ENCODE measurements at places on chromosomes 6 and 20.
A peak's percentile ranks its signal among the peaks of the same experiment; 100 is the strongest.

DNA sequence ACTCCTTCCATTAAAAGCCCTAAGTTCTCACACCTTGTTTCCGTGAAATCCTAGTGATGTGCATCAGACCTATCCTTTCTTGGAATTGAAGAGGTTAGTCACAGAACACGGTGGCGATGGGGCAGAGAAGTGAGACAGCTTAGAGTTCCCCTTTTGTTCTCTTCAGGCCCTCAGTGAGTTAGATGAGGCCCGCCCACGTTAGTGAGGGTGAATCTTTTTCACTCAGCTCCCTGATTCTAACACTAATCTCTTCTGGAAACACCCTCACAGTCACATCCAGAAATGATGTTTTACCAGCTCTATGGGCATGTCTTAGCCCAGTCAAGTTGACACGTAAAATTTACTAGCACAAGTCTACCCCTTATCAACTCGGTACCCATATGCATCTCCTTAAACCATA, 172.7 kb upstream of the NOX3 start:
- H3K36me3 ChIP-seq: no peaks in the 10 kb centered on the region
- DNase-seq: no peak
- H3K27me3 ChIP-seq: no peaks in the 10 kb centered on the region
- no peaks in the 10 kb centered on the region for H3K4me1 ChIP-seq
- H3K27ac ChIP-seq: no peak overlapping the region

GRCh38 chr20:11260611-11261010, 586.8 kb upstream of the JAG1 start:
- no peak overlapping the region for H3K4me3 ChIP-seq
- peaks cover 3% of the 10 kb centered on the region for H3K27me3 ChIP-seq
- H3K27ac ChIP-seq: peak overlapping the region; percentile 88
- H3K4me1 ChIP-seq: peaks cover 18% of the 10 kb centered on the region
- H3K36me3 ChIP-seq: no peaks in the 10 kb centered on the region

- no peaks in the 10 kb centered on the region for H3K27me3 ChIP-seq
- no peaks in the 10 kb centered on the region for H3K36me3 ChIP-seq
- peak overlapping the region; percentile 23 for H3K27ac ChIP-seq
- peak overlapping the region; percentile 7 for H3K4me3 ChIP-seq
- peak; percentile 58 for DNase-seq
Measured at GRCh38 chr6:25312703-25313102, 33.5 kb downstream of the CARMIL1 start.

- H3K27ac ChIP-seq: no peak overlapping the region
- no peaks in the 10 kb centered on the region for H3K36me3 ChIP-seq
- no peak overlapping the region for H3K4me3 ChIP-seq
- DNase-seq: no peak
- H3K4me1 ChIP-seq: no peaks in the 10 kb centered on the region
- H3K27me3 ChIP-seq: no peaks in the 10 kb centered on the region
Measured at GRCh38 chr6:54254886-54255285, 53.4 kb upstream of the TINAG start.

DNA sequence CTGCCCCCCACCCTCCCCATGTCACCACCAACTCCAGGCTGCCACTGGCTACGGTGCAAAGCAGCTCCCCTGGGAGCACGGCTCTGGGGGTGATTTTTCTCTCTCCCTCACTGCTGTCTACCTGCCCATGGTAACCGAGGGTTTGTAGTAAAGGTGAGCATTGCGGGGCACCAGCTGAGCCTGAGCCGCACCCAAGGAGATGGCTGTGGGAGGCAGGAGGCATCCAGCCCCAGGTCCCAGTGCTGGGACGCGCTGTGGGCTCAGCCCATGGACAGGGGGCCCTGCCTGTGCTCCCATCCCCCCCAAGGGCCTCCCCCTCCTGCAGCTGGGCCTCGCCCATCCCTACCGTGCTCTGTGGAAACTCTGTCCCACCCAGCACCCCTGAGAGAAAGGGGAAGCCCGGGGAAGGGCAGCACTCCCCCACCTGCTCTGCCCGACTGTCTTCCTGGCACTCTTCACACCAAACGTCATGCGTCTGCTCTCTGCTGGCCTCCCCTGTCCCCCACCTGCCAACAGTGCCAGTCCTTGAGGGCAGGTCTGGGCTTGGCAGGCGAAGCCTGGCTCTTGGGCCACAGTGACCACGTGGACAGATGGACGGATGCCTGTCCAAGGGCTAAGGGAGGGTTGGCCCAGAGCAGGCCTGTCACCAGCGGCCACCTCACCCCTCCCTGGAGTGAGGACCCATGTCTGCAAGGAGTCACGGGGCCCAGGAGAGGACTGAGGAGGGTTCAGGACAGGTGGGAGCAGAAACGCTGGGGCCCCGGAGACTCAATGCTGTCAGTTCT, 3.8 kb upstream of the CHRNA4 start:
- H3K4me1 ChIP-seq: no peaks in the 10 kb centered on the region
- no peak overlapping the region for H3K4me3 ChIP-seq
- no peaks in the 10 kb centered on the region for H3K36me3 ChIP-seq
- H3K27ac ChIP-seq: no peak overlapping the region

DNA sequence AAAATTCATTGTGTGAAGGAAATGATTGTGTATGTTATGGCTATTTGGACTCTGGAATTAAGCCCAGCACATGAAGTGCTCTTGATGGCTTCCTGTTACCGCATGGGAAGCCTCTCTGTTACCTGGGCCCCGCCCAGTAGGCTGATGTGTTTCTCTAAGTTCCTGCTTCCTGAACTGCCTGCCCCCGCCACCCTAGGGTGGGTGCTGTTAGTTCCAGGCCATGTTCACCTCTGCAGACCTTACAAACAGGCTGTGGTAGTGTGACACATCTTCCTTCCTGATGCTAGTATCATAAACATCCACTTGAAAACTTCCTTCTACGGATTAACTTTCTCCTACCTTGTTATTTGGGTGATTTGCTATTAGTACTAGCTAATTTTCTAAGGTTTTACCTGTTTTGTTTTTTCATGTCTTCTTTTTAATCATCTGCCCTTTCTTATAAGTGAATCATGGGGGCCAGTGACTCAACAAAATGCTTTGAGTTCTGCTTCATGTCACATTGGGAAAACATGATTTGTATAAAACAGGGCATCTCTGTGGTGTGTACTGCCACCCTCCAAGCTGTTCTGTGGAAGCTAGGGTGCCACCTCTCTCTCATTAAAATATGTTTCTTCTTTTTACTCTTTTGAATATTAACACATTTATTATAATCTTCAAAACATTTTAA, 40.6 kb downstream of the SH3BGRL2 start:
- DNase-seq: peak; percentile 47
- H3K36me3 ChIP-seq: no peaks in the 10 kb centered on the region
- no peak overlapping the region for H3K4me3 ChIP-seq
- H3K27me3 ChIP-seq: no peaks in the 10 kb centered on the region
- H3K4me1 ChIP-seq: peaks cover 11% of the 10 kb centered on the region

DNA sequence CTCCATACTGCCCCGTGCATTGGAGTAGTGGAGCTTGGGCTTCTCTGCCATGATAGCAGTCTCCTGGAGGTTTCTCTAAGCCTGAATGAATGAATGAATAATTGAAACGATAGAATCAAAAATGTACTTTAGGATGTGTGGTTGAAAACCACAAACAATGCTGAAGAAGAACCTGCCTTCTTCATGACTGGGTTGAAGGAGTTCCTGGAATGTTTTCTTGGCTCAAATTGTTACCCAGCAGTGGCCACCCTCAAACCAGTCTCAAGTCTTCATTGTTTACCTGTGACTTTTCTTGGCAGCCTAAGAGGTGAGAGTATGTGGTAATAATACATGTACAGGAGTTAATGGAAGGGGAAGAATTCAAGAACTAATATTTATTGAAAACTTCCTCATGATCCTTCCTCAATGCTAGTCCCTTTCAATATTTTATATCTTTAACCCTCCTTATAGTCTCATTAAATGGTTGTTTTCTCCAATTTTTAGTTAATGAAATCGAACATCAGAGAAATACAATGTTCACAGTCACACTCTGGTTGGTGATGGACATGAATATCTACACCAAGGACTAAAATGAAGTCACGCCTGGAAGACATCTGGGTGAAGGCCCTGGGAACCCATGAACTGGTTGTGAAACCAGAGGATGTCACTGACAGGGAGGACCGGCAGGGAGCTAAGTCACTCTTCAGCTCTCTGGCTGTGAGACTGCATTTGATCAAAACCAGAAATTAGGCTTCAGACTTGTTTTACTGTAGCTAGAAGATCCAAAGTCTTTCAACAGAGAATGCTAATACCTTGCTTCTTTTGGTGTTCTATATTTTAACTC, at the start of gene GSTA5:
Gene GSTA5 (minus strand): TSS at position 51 of the 823 bp plus-strand sequence.
- H3K27ac ChIP-seq: no peak within 1 kb of the TSS
- H3K36me3 ChIP-seq: no peaks in the 10 kb centered on the region
- peaks cover 6% of the 10 kb centered on the region for H3K27me3 ChIP-seq
- no peak within 1 kb of the TSS for H3K4me3 ChIP-seq

GRCh38 chr6:52507557-52508260, 69.2 kb downstream of the TRAM2 start:
- H3K4me3 ChIP-seq: no peak overlapping the region
- no peak overlapping the region for H3K27ac ChIP-seq
- H3K36me3 ChIP-seq: peaks cover 48% of the 10 kb centered on the region

DNA sequence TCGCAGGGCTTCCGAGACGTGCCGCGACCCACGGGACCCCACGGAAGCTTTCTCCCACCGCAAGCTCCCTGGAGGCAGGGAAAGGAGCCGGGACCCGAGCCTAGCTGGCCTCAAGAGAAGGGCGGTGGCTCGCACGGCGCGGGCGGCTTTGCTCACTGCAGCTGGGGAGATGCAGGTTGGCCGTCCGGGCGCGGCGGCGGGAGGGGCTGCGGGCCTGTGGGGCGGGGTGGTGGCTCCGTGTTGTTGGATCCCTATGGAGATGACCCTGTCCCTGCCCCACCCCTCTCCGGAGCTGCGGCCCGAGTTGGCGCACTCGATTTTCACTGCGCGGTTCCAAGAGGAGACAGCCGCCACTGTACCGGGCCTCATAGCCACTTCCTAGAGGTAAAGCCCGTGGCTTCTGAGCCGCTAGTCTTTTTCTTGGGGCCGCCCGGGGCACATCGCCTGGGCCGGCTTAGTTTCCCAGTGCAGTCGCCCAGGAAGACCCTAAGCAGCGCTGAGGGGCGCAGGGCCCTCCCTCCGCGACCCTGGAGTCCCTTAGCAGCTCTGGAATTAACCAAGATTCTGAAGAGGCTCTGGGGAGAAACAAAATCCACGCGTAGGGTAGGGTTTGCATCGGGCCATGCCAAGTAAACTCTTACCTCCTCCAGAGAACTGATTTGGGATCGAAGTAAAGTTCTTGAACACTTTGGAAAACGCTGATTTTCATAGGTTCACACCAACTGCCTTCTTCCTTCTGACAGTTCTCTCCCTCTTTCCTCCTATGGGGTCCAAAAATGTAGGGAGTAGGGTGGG, at the start of gene ECT2L:
Gene ECT2L (plus strand): TSS at position 279 of the 795 bp plus-strand sequence. CDS start 17,188 bp downstream, outside the sequence.
- H3K36me3 ChIP-seq: peaks cover 4% of the 10 kb centered on the region
- no peak within 1 kb of the TSS for H3K27ac ChIP-seq
- peak; percentile 47 for DNase-seq
- peak within 1 kb of the TSS; percentile 45 for H3K4me3 ChIP-seq

DNA sequence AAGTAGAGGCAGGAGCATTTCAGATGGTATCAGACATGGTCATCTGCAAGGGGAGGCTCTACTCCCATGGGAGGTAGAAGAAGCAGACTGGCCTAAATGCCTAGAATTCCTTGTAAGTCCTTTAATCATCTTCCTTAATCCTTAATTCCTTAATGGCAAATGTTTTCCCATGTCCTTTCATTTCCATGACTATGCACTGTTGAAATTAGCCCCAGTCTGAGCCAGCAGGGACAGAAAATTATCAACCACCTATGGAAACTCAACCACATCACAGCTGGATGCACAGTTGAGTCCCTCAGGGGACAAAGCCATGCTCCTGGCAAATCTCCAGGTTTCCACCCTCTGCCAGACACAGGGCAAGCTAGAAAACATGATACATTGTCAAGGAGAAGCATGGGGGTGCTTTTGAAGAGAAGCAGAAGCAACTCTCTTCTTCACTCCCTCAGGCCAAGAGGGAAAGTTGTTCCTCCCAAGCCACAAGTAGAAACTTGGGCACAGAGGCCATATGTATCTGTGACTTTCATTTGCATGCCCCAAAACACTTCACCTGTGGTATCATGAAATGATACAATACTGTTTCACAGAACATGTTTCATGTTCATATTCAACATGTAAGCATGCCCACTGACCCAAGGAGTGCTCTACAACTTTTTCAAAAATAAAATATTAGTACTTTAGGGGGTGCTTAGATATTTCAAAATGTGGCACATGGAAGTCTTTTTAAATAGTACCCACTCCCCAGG, 683.6 kb downstream of the KIF16B start:
- H3K27me3 ChIP-seq: no peaks in the 10 kb centered on the region
- H3K27ac ChIP-seq: no peak overlapping the region
- no peaks in the 10 kb centered on the region for H3K4me1 ChIP-seq
- no peak overlapping the region for H3K4me3 ChIP-seq
- DNase-seq: no peak
- no peaks in the 10 kb centered on the region for H3K36me3 ChIP-seq

GRCh38 chr6:43979525-43979924, 147.7 kb downstream of the MRPL14 start:
- no peaks in the 10 kb centered on the region for H3K4me1 ChIP-seq
- H3K27ac ChIP-seq: no peak overlapping the region
- H3K4me3 ChIP-seq: no peak overlapping the region
- peaks cover 8% of the 10 kb centered on the region for H3K27me3 ChIP-seq
- H3K36me3 ChIP-seq: no peaks in the 10 kb centered on the region

DNA sequence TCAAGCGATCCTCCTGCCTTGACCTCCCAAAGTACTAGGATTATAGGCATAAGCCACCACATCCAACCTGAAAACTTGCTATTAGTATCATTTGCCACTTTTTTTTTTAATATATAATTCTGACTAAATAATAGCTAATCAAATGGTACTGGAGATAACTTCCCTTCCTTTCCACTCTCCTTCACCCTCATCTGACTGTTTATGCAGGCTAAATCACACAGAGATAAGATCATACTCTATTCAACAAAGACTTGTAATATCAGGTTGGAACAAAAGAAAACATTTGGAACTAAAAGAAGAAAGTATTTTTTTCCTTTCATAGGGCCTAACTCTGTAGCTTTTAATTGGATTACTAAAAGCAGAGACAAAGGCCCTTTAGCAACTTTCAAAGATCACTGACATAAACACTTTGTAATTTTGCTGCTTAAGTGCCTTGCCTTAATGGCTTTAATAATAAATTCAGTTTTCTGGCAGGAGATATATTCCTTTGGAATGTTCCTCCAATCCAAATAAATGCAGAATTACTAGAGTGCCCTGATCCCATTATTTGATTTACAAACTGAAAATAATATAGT, 198.7 kb upstream of the ASCC3 start:
- DNase-seq: no peak
- peaks cover 3% of the 10 kb centered on the region for H3K4me1 ChIP-seq
- H3K4me3 ChIP-seq: no peak overlapping the region
- H3K36me3 ChIP-seq: no peaks in the 10 kb centered on the region

GRCh38 chr20:24718696-24719095, 230.4 kb upstream of the CST7 start:
- no peak overlapping the region for H3K27ac ChIP-seq
- H3K4me1 ChIP-seq: no peaks in the 10 kb centered on the region
- H3K4me3 ChIP-seq: no peak overlapping the region
- no peak for DNase-seq
- peaks cover 3% of the 10 kb centered on the region for H3K27me3 ChIP-seq
- no peaks in the 10 kb centered on the region for H3K36me3 ChIP-seq

GRCh38 chr6:166540631-166541331, 45.7 kb downstream of the RAMACL start:
- H3K4me1 ChIP-seq: peaks cover 4% of the 10 kb centered on the region
- peaks cover 4% of the 10 kb centered on the region for H3K36me3 ChIP-seq
- no peaks in the 10 kb centered on the region for H3K27me3 ChIP-seq
